ENCODE measurements at places on chromosomes 1 and 21.

GRCh38 chr1:216560527-216560926 lies 137.3 kb upstream of the USH2A start:
- DNase-seq = no peak

- no peak for DNase-seq
These were observed 22.6 kb upstream of the COL9A2 start for GRCh38 chr1:40339420-40340323.

DNA sequence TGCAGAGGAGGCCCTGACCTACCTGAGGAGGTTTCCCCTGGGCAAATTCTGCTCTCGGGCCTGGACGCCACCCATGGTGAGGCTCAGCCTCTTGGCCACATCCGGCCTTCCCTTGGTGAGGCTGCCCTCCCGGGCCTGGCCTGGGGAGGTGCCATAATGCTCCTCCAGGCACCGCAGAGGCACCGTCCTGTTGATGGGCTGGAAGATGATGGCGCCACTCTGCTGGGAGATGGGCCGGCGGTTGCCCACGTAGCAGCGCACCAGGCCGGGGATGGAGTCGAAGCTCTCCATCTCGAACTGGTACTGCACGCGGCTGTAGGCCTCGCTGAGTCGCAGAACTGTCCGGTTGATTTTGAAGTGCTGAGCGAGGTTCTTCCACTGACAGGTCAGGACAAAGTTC lies 92.7 kb downstream of the BCAR3 start:
- no peak for DNase-seq

DNA sequence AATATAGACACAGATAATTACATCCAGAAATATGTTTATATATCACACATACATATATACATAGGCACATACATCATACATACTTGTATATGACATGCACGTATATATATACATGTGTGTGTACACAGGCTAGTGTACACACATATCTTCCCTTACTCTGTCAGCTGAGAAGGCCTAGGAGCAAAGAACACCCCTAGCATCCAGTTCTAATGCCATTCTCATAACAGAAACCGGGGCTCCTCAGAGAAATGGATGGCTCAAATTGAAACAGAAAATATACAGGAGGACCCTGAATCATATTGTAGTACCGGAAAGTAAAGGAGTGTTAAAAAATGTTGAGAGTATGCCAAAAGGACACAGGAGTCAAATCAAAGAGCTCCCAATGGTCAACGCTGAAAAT lies 19.7 kb upstream of the HYI start:
- no peak for DNase-seq
